ENCODE measurements at places on chromosomes 7 and 10.

DNA sequence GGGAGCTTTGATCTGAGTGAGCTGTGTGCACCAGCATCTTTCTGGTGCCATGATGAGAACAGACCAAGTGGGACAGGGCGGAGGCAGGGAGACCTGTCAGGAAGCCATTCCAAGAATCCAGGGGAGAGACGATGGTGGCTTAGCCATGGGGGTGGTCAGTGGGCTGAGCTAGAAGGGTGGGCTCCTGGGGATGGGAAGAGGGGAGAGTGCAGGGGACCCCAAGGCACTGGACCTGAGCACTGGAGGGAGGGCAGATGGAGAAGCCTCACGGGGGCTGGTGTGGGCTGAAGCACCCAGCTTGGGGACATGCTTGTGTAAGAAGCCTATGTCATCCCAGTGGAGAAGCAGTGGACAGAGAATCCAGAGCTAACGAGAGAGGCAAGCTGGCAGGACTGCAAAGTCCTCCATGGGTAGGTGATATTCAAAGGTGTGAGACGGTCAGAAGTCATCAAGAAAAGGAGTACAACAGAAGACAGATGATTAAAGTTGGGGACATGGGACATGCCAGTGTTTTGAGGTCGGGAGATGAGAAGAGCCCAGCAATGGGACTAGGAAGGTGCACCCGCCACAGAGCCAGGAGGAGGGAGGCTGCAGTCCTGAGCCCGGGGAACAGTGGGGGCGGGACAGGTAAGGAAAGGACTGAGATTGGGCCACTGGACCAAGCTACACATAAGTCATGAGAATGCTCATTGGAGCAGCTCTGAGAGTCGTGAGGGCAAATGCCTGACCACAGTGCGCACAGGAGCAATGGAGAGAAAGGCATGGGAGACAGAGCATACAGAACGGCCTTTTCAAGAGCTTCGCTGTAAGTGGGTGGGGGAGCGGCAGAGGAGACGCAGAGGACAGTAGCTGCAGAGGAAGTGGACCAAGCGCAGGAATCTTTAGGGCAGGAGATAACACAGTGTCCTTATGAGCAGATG lies 72.0 kb downstream of the GRID1 start:
- no peak for DNase-seq

DNA sequence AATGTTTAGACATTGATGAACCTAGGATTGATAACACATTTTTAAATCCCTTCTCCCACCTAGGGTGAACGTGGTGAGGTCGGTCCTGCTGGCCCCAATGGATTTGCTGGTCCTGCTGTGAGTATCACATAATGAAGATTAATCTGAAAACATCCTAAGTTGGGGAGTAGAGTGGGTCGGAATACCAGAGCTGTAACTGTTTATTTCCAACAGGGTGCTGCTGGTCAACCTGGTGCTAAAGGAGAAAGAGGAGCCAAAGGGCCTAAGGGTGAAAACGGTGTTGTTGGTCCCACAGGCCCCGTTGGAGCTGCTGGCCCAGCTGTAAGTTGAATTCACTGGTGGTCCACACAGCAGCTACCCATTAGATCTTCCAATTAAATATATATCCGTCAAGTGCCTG lies 25.6 kb downstream of the COL1A2 start:
- DNase-seq: no peak

DNA sequence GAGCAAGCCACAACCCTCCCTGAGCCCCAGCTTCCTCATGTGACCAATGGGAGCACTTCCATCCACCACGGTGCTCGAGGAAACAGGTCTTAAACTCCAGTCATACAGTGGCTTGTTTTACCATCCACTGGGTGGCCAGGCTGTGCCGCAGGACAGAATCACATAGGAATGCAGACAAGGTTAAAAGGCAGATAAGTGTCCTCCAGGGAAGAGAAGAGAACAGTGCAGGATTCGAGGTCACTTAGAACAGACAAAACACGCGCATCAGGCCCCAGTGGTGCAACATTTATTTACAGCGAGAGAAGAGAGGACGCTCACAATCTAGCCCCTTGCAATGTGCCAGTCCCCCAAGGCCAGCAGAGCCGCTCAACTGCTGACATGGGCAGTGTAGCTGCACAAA lies 92.8 kb downstream of the TMEM130 start:
- no peak for DNase-seq

GRCh38 chr10:93126483-93127052 lies 52.9 kb downstream of the CYP26A1 start:
- no peak for DNase-seq

DNA sequence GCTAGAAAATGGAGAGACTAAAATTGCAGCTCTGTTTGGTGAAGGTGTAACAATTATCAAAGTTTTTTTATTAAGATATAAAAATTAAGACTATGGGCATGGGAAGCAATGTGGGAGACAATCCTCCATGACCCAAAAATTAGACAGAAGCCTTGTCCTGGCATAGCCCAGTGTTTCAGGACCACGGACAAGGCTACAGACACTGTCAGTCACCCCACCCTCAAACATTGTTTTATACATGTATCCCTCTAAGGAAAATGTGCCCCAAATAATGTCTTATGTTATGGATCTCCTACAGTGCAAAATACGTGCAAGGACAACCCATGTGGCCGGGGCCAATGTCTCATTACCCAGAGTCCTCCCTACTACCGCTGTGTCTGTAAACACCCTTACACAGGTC lies 24.0 kb downstream of the HABP2 start:
- no peak for DNase-seq

Measured in NCI-H1417 treated with DMSO at 0.1 percent for 48 hours (cell line).